Vagina (tissue), 2 donors: ENCODE measurements at places on chromosomes 11 and 22. TPM values are rescaled to one million over a fixed set of nuclear protein-coding genes. Genes with fewer than 3 reads are reported as not detected.

DNA sequence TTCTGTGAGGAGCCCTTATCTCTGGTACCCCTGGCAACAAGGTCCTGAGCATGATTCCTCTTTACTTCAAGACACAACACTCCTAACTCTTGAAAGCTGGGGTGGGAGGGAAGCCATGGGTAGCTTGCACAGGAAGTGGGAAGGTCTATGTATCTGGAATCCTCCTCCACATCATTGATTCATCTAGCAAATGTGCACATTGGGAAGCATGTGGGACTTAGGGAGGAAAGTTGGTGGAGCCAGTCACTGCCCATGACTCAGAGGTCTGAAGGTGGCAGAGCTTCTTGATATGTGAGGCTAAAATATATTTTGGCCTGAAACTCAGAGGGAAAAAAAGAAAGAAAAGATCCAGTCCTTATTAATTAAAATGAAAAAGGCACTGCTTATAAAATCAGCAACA, 1000.9 kb downstream of the DLG2 start:
- no peaks in the 10 kb centered on the region for H3K27me3 ChIP-seq
- H3K27ac ChIP-seq: no peak overlapping the region
- no peak for DNase-seq

DNA sequence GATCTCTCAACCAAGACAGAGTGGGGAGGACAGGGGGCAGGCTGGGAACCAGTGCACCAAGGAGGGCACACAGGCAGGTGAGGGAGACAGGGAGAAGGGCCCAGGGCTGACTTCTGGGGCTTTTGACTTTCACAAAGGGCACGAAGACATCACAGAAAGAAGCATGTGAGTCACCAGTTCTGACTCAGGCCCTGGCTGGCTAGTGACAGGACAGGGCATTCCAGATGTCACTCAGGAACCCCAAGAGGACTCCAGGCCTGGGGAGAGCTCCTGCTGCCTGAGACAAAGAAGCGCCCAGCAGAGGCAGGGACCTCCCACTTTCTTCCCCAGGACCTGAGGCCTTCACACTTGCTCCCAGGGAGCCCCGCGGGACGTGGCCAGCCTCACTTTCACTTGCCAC, 497.2 kb downstream of the BUD13 start:
- no peak for DNase-seq
- no peaks in the 10 kb centered on the region for H3K27me3 ChIP-seq
- no peak overlapping the region for H3K27ac ChIP-seq
- H3K4me1 ChIP-seq: no peaks in the 10 kb centered on the region
- H3K36me3 ChIP-seq: no peaks in the 10 kb centered on the region

DNA sequence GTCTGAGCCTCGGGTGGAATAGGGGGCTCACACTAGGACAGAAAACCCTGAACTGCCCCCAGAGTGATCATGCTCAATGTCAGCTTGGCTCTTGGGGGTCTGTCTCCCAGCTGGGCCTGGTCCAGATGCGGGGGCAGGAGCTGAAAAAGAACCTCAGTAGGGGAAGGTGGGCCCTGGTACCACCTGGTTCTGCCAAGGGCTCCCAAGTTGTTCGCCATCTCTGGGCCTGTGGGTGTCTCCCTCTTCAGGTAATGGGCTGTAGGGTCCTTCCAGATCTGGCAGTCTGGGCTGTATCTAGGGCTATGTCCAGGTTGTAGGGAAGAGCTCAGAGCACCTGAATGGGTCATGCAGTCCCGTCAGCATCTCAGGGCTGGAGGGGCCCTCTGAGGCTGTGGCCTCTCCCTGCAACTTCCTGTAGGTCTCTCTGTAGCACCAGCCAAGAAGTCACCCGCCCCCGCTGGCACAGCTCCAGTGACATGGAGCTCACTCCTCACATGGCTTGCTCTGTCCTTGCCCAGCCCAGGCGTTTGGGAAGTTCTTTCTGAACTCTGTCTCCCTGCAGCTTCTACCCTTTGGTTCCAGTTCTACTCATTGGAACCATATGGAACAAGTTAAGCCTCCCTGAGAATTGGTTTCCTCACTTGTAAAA, 33.0 kb upstream of the SOX10 start:
- H3K36me3 ChIP-seq: no peaks in the 10 kb centered on the region
- H3K4me1 ChIP-seq: peaks cover 35% of the 10 kb centered on the region
- no peak for DNase-seq

DNA sequence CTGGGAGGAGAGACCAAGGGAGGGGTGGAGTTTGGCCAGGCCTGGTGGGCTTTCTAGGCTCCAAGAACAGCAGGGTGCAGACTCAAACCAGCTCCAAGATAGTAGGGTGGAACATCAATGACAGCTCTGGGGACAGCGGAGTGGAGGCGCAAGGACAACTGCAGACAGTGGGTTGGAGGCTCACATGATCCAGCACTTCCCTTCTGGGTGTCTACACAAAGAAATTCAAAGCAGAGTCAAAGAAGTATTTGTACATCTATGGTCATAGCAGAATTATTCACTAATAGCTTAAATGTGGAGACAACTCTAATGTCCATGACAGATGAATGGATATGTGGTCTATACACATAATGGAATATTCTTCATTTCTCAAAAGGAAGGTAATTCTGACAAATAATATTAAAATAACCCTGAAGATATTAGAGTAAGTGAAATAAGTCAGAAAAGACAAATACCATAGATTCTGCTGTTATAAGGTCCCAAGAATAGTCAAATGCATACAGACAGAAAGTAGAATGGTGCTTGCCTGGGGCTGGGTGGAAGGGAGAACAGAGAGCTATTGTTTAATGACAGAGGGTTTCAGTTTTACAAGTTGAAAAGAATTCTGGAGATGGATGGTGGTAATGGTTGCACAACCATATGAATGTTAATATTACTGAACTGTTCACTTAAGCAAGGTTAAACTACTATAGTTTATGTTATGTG, 5.5 kb upstream of the GAB4 start:
- no peaks in the 10 kb centered on the region for H3K27me3 ChIP-seq
- H3K27ac ChIP-seq: no peak overlapping the region
- no peak for DNase-seq

The OR4C13 gene
- total RNA-seq: not detected

DNA sequence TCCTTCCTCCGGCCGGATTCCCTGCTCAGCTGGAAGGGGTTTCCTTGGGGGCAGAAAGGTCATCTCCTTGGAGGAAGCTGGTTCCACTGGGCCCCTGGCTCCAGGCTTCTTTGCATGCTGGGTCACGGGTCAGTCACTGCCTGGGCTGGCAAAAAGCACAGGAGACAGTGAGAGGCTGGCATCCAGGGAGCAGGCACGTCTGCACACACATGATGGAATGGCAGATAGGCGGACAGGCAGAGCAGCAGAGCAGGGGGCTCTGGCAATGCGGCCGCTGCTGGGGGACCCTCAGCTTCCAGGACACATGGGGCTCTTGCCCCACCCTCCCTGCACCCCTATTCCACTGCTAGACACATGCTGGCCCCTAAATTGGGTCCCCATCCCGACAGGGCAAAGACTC, 40.4 kb downstream of the C11orf58 start:
- H3K27me3 ChIP-seq: no peaks in the 10 kb centered on the region
- DNase-seq: no peak
- peaks cover 7% of the 10 kb centered on the region for H3K4me1 ChIP-seq
- no peak overlapping the region for H3K4me3 ChIP-seq
